ENCODE measurements at places on chromosomes 7 and 10. TPM values are rescaled to one million over a fixed set of nuclear protein-coding genes. Genes with fewer than 3 reads are reported as not detected.
A peak's percentile ranks its signal among the peaks of the same experiment; 100 is the strongest.

Gene CHN2
- total RNA-seq: 3.4 TPM

DNA sequence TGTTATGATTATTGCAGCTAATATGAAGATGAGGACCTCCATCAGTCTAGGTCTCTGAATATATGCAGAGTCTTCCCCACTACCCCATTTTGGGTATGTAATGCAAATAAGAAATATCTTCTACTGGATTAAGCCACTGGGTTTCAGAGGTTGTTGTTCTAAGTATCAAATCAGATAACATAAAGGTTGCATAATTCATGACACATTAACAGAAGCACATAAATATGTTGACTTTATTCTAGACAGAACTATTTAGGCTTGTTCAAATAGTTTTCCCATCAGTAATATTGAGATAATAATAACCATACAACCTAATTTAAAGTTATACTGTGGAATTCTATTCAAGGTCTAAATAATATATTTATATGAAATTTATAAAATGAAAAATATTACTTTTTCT is 157.1 kb downstream of the ETV1 start:
- no peak for DNase-seq

DNA sequence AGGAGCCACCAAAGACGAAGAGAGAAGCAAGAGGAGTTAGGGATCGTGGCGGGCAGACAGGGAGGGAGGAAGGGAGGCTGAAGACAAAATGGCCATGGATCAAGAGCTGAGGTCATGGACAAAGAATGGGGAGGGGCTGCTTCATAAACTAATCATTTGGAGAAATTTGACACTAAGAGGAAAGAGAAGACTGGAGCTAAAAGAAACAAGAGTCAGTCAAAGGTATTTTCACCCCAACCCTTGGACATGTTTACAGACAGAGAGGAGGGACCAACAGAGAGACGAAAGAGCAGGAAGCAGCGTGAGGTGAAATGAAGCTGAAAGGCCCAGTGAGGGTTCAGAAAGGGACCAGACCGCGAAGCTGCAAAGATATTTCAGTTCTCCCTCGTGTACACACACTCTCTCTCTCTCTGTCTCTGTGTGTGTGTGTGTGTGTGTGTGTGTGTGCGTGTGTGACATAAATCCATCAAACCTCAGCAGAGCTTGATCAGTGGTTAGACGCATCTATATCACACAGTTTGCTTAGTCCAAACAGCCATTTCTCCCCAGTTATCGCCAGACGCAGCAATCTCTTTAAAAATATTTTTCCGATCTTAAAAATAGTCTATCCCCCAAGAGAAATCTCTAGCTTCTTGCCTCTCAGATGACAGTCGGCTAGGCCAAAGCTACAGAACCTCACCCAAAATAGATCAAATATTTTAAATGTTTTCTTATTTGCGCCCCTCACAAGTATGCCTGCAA is 12.5 kb upstream of the CALD1 start:
- DNase-seq: no peak

Gene PPP1R3A
- total RNA-seq: not detected

Gene LDB3
- total RNA-seq: 0.36 TPM

Gene SPDYE8
- total RNA-seq: 0.13 TPM

Gene TMEM229A
- total RNA-seq: 0.26 TPM

GRCh38 chr7:25116621-25117020 is 8.4 kb downstream of the CYCS start:
- DNase-seq: no peak

DNA sequence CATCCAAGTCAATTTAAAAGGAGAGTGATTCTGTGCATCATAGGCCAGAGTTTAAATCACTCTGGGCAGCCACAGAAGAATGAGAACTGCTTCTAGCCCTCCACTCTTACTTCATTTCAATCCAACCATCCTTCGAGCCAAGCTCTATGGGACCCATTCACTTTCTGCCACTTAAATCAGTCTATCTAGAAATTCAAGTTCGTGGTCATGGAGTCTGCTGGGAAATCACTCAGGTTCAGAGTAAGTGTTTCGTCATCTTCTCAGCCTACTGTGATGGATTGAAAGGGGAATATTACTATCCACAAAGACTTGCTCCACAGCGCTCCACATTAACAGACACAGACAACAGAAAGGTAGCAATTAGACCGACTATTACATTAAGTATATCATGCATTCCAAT is 4.6 kb downstream of the DCLRE1C start:
- DNase-seq: no peak

DNA sequence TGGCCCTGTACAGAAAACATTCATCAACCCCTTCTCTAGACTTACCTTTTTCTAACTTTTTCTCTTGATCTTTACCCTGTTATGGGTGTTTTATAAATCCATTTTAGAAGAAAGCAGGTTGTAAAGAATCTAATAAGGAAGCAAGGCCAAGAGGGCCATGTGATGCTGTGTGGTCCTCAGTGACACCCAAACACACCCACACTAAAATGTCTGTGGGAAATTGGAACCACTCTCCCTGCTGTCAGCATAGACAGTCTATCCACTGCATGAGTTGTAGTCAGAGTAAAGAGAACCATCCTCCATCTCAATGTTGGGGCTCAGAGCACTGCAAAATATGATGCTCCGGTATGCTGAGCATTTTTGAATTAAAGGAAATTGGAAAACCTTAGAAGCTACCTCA is 235.5 kb downstream of the SKIDA1 start:
- DNase-seq: no peak

DNA sequence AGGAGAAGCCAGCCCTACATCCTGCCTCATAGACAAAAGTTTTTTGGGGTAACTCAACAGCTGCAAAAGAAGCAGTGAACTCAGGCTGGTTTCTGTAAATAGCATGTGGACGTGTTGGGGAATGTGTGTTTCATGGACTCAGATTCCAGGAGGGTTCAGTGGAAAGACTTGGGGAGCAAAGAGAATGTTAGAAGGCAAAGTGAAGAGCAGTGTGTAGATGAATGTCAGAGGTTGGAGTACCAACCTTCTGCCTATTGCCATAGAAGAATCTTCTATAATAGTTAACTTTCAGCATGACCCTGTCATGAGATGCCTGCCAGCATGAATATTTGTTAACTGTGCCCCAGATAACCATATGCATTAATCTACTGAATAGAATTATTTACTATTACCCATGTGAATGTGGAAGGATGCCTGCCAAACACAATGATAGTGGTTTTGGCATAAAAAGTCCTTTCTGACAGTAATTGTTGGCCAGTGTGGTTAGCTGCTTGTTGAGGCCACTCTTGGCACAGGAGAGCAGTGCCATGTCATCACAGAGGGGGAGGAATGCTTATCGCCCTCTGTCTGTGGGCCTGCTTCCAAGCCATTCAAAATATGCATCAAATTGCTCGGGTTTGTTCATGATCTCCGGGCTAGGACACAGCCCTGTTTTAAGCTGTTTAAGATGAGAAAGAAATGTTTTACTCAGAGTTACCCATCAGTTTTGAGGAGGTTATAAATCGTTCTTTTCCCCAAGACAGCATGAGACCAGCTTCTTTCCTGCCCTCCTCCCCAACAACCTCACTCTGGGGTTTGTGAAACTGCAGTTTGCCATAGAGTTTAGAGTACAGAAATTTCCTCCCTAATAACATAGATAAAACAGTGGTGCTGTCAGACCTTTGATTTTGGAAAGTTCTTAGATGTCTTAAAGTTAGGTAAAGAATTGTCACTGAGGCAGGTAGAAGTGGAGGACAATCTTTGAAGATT is 165.3 kb downstream of the WNT2 start:
- DNase-seq: no peak

Gene LIPK
- not detected for total RNA-seq

GRCh38 chr10:16049782-16050181 is 189.5 kb upstream of the MINDY3 start:
- no peak for DNase-seq

DNA sequence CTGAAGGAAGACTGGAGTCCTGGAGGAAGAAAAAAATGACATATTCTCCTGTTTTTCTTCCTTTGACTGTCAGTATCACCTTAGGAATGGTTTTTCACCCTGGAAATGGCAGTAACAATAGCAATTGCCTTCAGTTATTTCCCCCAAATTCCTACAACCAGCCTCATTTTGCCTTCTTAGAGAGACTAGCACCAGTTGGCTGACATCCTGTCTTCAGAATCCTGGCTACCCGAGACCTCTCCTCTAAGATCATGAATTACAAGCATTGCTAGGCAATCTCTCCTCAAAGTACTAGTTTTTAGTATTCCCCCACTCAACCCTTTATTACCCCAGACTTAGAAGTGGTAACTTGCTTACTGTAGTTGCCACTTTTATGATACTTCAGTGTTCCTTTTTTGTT is 53.4 kb downstream of the TAS2R16 start:
- peak; percentile 15 for DNase-seq

Gene NUP42
- total RNA-seq: 32.4 TPM

Gene MICU1
- total RNA-seq: 39.9 TPM

GRCh38 chr10:131094527-131095312 is 216.8 kb downstream of the TCERG1L start:
- DNase-seq: no peak

- no peak for DNase-seq
Measured at GRCh38 chr7:2882111-2882510, 38.0 kb upstream of the GNA12 start.

DNA sequence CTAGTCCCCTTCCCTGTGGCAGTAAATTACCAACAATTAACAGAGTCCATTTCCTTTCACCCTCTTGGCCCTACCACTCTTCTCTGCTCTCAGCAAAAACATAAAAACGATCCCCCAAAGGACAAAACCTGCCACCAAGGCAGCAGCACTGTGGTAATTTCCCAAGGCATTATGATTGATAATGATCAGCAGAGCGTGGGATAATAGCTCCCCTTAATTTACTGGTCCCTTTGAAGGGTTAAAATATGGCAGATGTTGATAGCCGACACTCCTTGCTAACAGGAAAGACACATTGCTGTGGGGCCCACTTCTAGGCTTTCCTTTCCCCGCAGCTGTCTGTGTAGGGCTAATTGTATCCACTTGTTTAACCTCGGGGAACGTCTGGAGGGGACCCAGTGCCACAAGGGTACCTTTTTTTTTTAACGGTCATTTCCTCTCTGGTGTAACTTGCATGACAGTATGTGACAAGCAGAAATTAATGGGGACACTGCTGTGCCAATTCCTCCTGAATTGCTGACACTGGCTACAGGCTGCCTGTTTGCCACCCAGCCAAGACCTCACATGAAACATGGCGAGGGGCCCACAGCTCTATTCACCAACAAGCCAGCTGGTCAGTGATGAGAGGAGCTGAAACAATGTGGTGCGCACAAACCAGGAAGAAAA is 81.3 kb downstream of the CDK6 start:
- DNase-seq: no peak

GRCh38 chr7:40008223-40008815 is 58.3 kb downstream of the CDK13 start:
- DNase-seq: no peak

GRCh38 chr7:17195576-17195975 is 102.9 kb upstream of the AHR start:
- no peak for DNase-seq

Gene LBX1
- total RNA-seq: not detected

DNA sequence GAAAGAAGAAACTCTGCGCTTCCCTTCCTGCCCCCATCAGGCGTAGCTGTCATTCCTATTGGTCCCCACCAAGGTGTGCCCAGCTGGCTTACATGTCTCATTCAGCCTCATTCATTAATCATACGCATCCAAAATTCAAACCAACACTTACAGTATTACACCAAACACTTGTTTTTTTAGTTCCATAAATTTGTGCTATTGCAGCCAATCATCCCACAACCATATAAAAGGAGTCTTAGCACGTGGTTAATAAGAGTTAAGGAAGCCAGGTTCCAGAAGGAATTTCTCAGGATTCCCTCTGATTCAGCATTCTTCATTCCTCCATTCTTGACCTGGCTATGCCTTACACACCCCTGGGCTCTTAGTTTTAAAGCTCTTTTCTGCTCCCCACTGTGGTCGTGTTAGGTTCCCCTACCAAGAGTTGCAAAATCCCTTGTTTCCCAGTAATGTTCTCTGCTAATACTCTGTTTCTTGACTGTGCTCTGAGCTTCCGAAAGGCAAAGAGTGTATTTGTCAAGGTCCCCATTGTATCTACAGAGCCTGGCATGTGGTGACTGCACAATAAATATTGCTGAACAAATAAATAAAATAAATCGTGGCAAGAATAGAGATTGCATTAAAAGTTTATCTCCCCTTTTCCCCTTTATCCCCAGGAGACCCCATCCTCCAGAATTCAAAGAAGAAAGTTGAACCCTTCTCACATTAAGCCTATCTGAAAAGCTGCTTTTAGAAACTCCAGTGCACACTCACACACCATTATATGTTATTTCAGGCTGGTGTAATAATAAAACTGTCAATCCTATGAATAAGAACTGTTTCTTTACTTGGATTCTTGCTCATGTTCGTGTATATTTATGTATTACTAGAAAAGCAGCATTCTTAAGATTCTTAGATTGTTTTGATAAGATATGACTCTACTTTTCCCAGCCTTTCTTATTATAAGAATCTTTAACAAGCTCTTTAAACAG is 514.4 kb downstream of the INHBA start:
- no peak for DNase-seq

Gene TMEM273
- 1.6 TPM for total RNA-seq

DNA sequence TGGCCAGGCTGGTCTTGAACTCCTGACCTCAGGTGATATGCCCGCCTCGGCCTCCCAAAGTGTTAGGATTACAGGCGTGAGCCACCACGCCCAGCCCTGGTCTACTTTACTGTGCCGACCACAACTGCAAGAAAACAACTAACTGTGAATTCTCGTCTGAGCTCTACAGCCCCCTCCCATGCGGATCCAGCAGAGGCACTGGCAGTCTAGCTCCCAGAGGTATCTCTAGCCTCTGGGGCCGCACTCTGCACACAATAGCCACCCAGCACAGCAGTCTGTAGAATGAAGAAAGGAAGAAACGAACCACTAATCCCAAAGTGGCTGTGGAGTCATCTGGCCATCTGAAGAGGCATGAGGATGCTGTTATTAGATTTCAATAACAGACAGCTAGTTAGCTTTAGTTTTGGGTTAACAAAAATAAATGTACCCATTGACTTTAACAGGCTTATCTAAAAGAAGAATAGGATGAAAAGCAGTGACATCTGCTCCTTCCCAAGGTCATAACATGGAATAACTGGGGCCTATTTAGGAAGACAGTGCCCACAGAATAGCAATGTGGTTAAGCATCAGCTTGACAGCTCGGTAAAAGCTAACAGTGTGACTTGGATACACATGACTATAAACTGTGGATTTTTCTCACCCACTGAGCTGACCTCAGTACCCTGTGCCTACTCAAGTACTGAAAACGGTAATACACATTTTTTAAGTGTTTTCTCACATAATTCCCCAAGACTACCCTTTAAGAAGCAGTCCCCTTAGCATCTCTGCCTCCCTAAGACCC is 131.9 kb downstream of the TNS3 start:
- no peak for DNase-seq

Gene CABCOCO1
- total RNA-seq: 0.28 TPM

DNA sequence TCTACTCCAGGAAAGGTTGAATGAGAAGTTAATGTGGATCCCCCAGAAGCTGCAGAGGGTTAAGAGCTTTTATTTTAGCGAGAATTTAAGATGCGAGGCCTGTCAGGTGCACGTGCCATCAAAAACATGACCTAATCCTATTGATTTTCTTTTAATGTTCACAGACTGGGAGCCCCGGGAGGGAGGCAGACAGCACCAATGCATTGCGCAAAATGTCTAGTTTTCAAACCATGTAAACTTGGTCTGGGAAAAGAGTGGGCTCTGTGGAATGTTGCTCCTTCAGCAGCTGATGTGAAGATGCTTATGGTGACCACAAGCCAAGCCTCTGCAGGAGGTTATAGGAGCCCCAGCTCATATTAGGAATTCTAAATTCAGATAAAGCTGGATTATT is 172.0 kb upstream of the ITGB1 start:
- DNase-seq: no peak

Gene GOLGA7B
- total RNA-seq: 2.5 TPM

All from endothelial cell (in vitro differentiated cells).